NCI-H187 treated with DMSO at 0.1 percent for 48 hours (cell line): ENCODE measurements at places on chromosomes 2 and 18.

- no peak for DNase-seq
Observed at GRCh38 chr2:43676322-43677050, at the start of gene C1GALT1C1L. Gene C1GALT1C1L (minus strand): TSS chr2:43676429. CDS start chr2:43676322, 107 bp downstream.

- no peak for DNase-seq
Observed at GRCh38 chr2:125224830-125225229, 1199.7 kb downstream of the CNTNAP5 start.

- peak; percentile 65 for DNase-seq
Observed at GRCh38 chr2:66428986-66429612, 5.8 kb upstream of the MEIS1 start.

DNA sequence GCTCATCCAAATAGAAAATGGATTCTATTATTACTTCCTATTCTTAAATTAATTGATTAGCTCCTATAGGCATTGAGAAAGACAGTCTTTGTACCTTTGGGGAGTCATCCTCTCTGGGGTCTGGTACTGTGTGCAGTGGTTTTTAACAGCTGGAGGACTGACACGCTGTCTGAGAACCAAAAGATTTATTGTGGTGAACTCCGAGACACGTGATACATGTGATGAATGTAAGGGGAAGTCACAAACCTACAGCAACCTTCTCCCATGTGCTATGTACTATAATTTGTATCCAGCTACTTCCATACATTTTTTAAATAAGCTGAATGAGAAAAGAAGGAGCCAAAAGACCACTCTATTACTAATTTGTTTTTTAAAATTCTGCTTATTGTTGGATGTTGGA lies 133.7 kb downstream of the GALNT3 start:
- no peak for DNase-seq

- DNase-seq: no peak
Observed at GRCh38 chr2:209324281-209324680, 99.6 kb upstream of the MAP2 start.

DNA sequence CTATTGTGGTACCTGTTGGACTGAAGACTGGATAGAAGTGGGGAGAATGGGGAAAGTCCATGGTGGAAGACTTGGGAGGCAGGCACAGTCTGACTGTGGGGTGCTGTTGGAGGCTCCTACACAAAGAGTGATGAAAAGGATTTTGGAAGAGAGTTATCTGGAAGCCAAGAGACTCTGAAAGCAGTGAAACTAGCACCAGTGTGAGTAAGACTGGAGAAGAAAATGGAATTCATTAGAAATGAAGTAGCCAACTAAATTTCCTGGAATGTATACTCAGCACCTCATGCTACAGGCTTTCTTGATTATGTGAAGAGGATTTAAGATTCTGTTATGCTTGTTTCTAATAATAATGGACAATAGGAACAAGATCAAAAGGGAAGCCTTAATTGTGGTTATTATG lies 27.7 kb downstream of the ELP2 start:
- no peak for DNase-seq

DNA sequence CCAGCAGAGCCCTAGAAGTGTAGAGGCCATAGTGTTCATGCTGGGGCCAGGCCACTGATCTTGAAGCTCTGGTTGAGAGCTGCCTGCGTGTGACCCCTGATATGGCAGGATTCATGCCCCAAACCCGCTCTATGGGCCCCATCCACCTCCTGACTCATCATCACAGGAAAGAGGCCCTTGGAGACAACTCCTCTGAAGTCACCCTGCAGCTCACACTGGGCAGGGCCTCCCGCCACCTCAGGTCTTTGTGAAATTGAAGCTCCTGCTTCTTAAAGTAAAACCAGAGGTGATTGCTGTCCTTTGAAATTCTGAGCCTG lies 12.0 kb upstream of the TUBB6 start:
- no peak for DNase-seq

GRCh38 chr2:121167411-121167810 lies 117.6 kb downstream of the TFCP2L1 start:
- no peak for DNase-seq

DNA sequence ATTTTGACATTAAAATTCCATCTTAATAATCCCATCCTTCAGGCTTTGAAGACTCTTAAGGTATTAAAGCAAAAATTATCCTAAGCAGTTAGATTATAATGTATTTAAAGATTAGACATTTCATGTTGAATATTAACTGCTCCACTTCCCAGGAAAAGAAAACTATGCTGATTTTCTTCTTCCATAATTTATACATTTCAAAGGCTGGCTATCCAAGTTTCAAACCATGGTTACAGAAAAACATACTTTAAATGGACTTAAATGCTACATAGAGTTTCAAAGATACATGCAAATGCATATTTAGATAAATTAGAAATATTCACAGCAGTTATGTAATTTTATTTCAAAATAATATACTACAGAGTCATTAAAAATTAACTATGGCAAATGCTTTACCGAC lies 1505.6 kb upstream of the ZEB2 start:
- DNase-seq: no peak

DNA sequence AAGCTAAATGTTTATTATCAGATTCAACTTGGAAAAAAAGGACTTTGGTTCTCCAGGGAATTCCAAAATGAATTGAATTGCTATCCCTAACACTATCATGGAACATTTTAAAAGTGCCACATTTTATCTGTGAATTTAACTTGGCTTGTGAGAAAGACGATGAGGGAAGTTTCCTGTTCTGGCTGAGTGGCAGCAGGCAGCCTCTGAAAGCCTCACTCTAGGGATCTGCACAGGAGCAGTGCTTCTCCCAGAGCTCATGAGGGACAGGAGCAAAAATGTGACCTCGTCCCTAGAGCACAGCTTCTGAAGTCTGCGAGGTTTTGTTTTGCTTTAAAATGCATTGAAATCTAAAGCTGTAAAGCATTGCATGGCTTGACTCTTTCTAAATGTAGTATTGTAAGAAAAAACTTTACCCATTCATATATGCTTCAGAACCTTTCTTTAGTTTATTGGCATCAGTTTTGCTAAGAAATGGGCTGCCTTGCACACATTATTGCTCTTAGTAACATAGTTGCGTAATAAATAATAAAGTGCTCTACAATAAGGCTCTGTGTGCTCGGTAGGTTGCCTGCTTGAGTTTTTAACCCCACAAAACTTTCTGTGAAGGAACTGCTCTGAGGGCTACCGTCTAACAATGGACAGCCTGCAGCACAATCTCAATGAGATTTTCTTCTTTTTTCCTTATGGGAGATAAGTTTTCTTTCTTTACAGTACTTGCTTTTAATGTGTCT lies 136.2 kb upstream of the CDCA7 start:
- no peak for DNase-seq

- no peak for DNase-seq
Observed at GRCh38 chr18:48742706-48743475, 204.1 kb downstream of the CTIF start.

GRCh38 chr18:37861981-37862380 lies 296.4 kb upstream of the CELF4 start:
- DNase-seq: no peak

GRCh38 chr2:232982926-232983668 lies 30.0 kb downstream of the NGEF start:
- no peak for DNase-seq

DNA sequence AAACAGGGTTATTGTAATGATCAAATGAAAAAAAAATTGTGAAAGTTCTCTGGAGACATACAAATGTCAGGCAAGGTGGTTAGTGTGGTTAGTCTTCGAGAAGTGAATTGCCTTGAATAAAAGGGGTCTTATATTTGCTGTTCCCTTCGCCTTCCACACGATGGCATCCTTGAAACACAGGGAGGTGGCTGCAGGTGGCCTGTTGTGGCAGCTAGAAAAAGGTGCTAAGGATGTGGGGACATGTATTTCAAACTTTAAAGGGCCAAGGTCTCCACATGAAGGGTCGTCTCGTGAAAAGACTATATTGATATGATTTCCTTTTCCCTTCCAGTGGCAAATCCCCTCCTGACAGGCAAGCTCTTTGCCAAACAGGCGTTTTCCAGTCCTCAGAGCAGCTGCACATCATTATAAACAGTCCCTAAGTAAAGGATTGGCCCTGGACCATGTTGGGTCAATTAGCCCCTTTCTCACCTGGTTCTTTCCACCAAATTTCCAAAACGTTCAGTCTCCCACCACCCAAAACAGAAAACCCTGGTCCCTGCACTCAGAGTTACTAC lies 68.5 kb downstream of the COPS8 start:
- DNase-seq: no peak

GRCh38 chr2:189880832-189881492 lies 96.7 kb downstream of the PMS1 start:
- DNase-seq: no peak
